ENCODE measurements at places on chromosomes 2 and 18.

GRCh38 chr2:19947184-19947940, 42.5 kb downstream of the WDR35 start:
- no peak for DNase-seq

DNA sequence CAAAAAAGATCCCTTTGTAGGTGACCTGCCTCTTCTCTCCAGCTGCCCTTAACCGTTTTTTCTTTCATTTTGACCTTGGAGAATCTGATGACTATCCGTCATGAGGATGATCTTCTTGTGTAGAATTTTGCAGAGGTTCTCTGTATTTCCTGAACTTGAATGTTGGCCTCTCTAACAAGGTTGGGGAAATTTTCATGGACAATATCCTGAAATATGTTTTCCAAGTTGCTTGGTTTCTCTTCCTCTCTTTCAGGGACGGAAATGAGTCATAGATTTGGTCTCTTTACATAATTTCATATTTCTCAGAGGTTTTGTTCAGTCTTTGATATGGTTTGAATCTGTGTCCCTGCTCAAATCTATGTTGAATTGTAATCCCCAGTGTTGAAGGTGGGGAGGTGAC, 34.0 kb downstream of the ZC3H8 start:
- DNase-seq, result no peak

GRCh38 chr18:50961974-50962373, 5.9 kb upstream of the ELAC1 start:
- no peak for DNase-seq

- DNase-seq, result no peak
Measured at GRCh38 chr18:46416706-46417638, 240.0 kb downstream of the LOXHD1 start.

Measured in NCI-H2081 (cell line).